H9 (cell line): ENCODE measurements at places on chromosomes 7 and 10.
A peak's percentile ranks its signal among the peaks of the same experiment; 100 is the strongest.

DNA sequence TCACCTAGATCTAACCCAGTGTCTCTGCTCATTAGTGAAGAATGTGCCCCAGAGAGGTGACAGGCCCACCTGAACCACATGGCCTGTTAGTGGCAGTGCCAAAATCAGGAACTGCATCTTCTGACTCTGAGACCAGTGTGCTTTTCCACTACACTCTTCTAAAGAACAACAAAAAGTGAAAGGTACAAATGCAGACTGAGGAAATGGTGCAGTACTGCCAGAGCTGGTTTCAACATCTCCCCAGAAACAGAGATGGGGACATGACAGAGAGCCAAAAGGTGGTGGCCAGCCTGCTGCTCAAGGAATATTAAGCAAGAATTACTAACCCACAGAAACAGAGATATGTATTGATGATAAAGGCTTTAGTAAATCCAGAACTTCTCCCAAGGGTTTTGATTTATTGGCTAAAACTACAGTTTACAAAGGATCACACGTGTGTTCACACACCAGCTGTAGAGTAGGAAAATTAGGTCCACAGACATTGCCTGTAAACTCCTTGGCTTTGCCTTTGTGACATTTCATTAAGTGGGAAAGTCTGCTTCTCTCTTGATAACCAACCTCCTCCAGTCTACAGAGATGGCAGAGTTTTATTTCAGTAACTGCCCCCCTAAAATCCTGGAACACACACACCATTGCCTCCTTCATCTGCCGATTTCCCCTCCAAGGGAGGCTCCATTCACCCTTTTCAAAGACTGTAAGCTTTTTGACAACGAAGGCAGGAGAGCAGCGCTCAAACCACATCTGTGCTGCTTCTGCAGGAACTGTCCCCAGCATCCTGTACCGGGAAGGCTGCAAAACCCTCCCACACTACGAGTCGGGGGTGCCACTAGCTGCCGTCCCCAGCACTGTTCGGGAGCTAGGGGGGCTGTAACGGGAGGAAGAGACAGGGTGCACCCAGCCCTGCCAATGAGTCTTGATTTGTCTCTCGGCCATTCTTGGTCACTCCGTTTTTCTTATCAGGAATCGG is 29.8 kb downstream of the GSDME start:
- no peak for DNase-seq

DNA sequence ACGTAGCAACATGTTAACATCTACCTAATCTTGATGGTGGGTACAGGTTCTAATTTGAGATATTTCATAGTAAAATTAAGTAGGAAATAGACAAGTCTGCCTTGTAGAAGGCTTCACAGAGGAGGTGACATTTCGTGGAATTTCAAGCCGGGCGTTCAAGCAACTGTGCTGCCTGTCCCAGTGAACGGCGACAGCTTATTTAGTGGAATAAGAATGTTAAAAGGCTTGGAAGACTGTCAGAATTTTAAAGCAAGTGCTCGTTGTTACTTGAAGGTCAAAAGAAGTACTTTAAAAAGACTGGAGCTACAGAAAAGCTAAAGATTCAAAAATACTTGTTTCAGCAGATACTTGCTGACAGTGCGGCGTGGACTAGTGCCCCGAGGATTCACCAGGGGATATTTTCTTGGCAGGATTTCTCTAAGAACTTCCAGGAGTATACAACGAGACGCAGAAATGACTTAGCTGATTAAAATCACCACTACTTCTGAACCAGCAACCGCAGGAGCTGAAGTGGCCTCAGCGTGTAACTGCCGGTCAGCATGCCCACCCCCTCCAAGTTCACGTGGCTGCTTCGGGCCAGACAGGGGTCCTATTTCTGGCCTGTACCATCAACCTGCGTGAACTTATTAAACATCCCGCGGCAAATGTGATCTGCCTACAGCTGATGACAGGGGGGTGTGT is 46.5 kb downstream of the CTBP2 start:
- DNase-seq, result no peak

DNA sequence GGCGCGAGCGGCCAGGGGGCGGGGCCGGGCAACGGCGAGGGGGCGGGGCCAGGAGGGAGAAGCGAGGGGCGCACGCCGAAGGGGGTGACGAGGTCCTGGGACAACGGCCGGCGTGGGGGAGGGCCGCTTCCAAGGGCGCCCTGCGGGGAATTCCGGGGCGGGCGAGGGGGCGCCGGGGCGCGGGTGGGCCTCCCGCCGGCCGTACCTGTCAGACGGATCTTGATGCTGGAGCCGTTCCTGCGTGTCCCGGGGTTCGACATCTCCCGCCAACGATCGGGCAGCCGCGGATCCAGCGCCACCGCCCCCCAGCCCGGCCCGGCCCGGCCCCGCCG is 421 bp downstream of the SMURF1 start:
- no peak for DNase-seq

DNA sequence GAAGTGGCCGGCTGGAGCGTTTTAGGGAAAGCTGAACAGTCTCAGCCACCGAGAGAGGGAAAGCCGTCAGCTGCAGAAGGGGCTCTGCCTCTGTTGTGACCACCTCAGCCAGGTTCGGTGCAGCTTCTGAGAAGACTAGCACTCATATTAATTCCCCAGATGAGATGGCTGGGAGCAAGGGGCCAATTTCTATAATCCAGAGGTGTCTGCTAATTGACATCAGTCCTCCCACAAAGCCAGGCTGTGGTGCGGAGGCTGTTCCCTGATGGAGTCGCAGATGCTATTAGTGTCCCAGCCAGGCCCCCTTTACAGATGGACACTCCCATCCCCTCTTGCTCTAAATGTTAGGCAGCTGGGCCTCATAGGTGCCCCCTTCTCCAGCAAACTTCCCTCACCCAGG is 133.5 kb downstream of the GRID1 start:
- DNase-seq, result no peak

GRCh38 chr10:132307823-132308586 is at the start of gene STK32C:
TSS of gene STK32C (minus strand) at chr10:132307950. CDS start at chr10:132307833, 117 bp downstream.
- peak; percentile 94 for DNase-seq

- DNase-seq, result no peak
Observed at GRCh38 chr10:109784236-109784635, 139.1 kb downstream of the XPNPEP1 start.

- no peak for DNase-seq
Observed at GRCh38 chr7:5183155-5183554, 6.9 kb upstream of the WIPI2 start.

- DNase-seq, result no peak
Observed at GRCh38 chr7:97064972-97065587, 40.4 kb upstream of the DLX5 start.

GRCh38 chr7:20317413-20317812 is 13.3 kb upstream of the ITGB8 start:
- no peak for DNase-seq

DNA sequence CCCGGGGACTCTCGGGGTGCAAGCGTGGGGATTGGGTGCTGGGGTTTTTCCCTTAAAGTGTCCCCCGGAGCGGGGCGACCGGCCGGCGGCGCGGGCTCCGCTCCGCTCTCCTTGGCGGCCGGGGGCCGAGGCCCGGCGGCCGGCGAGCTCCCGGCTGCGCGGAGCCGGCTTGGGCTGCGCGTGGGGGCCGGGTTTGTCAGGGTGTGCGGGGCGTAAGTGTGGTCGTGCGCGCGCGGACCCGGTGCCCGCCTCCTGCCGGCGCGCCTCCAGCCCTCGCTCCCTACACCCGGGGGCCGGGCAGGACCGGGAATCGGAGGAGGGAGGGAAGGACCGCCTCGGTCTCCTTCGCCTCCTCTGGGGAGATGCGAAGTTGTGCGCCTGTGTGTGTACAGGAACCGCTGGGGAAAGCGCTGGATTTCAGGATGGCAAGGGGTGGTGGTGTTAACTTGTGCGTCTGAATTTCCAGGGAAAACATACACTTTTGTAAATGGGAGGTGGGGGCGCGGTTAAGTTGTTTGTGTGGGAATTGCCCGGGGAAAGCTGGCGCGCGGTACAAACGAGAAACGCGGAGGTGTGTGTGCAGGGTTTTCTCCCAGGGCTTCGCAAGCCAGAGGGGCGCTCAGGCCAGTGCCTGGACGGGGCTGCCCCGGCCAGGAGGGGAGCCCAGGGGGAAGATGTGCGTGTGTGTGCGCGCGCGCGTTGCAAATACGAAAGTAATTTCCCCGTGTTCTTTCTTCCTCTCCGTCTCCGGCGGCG is 737 bp downstream of the ZMIZ1 start:
- no peak for DNase-seq

GRCh38 chr10:6871128-6871527 is 291.1 kb upstream of the PRKCQ start:
- no peak for DNase-seq

DNA sequence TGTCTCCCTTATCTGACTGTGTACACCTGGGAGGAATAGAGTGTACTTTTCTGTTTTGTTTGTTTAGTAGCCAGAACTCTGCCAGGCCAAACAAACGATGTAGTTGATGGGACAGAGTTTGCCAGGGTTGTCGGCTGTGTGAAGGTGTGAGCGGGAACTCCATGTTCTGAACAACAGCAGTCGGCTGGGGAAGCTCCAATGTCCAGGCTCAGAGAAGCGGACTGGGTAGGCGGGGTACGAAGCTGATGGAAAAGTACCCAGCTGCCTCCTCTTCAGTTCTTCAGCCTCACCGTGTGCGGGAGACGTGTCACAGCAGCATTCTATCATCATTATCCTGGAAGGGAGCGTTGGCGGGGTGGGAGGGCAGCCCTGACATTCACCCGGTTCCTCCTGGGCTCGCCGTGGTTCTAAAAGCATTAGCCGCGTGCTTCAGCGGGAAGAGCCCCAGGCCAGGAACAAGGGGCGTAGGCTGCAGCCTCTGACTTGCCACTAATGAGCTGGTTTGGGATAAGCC is 52.9 kb downstream of the PFKFB3 start:
- no peak for DNase-seq

GRCh38 chr7:74334030-74334429 is 44.8 kb downstream of the CLIP2 start:
- no peak for DNase-seq

- no peak for DNase-seq
Observed at GRCh38 chr10:9733766-9734165, 1283.9 kb upstream of the CELF2 start.

- no peak for DNase-seq
Observed at GRCh38 chr7:65509368-65510186, 135.9 kb downstream of the ZNF92 start.

GRCh38 chr7:132757783-132758182 is 181.5 kb upstream of the PLXNA4 start:
- no peak for DNase-seq
